Amniotic epithelial cell (primary cell): ENCODE measurements at places on chromosomes 1 and 21.
A peak's percentile ranks its signal among the peaks of the same experiment; 100 is the strongest.

GRCh38 chr1:47471163-47471562 lies 33.3 kb downstream of the FOXD2 start:
- DNase-seq: no peak

GRCh38 chr1:153355445-153356071 lies 2.1 kb upstream of the S100A9 start:
- DNase-seq: peak; percentile 55

GRCh38 chr1:36081926-36082485 lies 1.9 kb upstream of the TEKT2 start:
- DNase-seq: no peak

- no peak for DNase-seq
Measured at GRCh38 chr1:153095764-153096163, 1.4 kb upstream of the SPRR2E start.

DNA sequence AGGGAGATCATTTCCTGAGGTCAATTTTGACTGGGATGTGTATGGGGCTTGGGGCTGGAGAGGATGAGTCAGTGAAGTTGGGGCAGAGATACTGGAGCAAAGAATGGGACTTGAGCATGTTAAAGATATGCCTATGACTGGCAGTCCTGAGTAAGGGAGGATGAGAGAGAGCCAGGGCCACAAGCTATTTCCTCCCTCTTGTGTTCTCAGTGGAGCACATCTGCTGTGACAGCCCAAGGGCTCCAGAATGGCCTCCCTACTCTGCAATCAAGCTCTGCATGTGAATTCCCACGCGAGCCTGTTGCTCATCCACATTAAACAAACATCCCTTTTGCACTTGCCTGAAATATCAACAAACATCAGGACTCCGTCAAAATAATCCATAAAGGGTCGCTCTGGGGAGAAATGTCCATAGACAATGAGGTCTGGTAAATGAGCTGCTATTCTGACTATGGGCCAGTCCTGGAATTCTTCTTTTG lies 9.2 kb downstream of the ADCY10 start:
- peak; percentile 64 for DNase-seq

GRCh38 chr1:56235909-56236510 lies 343.4 kb downstream of the PLPP3 start:
- DNase-seq: peak; percentile 11

- no peak for DNase-seq
Measured at GRCh38 chr1:11657654-11658053, 3.0 kb downstream of the FBXO44 start.

- DNase-seq: peak; percentile 59
Measured at GRCh38 chr1:182350839-182351238, 40.8 kb downstream of the GLUL start.

DNA sequence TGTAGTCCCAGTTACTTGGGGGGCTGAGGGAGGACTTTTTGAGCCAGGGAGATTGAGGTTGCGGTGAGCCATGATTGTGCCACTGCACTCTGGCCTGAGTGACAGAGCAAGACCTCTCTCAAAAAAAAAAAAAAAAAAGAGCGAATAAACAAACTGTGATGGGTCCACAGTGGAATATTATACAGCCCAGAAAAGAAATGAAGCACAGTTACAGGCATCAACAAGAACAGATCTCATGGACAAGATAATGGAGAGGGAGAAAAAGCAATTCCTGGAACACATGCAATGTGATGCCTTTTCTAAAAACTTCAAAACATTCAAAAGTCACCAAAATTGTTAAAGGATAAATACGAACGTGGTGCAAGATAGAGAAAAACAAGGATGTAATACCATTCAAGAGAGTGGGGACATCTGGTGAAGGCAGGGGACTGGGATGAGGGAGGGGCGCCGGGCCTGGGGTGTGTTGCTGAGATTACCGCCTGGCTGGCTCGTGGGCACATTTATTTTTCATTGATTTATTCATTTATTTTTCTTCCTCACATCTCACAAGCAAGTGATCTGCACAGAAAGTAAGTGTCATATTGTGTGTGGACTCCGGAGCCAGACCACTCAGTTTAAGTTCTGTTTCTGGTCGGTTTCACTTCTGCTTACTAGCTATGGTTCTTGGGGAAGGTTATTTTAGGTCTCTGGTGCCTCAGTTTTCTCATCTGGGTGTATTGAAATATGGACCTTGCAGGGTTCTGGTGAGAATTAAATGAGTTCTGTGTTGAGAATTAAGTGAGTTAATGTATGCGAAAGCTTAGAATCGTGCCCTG lies 30.1 kb downstream of the ABCG1 start:
- DNase-seq: no peak

- no peak for DNase-seq
Measured at GRCh38 chr1:59997479-59998115, 71.0 kb upstream of the CYP2J2 start.

- no peak for DNase-seq
Measured at GRCh38 chr1:34055818-34056217, 109.2 kb downstream of the CSMD2 start.

- no peak for DNase-seq
Measured at GRCh38 chr1:110074166-110074565, 3.7 kb upstream of the ALX3 start.

GRCh38 chr21:45384656-45385548 lies 20.1 kb upstream of the COL18A1 start:
- no peak for DNase-seq

- peak; percentile 53 for DNase-seq
Measured at GRCh38 chr1:190436615-190437014, 41.0 kb downstream of the BRINP3 start.

- DNase-seq: peak; percentile 39
Measured at GRCh38 chr1:182446033-182446669, 3.8 kb upstream of the RGSL1 start.

- DNase-seq: no peak
Measured at GRCh38 chr1:10724948-10725847, 71.2 kb downstream of the CASZ1 start.
